ENCODE measurements at places on chromosomes 1 and 21.
A peak's percentile ranks its signal among the peaks of the same experiment; 100 is the strongest.

DNA sequence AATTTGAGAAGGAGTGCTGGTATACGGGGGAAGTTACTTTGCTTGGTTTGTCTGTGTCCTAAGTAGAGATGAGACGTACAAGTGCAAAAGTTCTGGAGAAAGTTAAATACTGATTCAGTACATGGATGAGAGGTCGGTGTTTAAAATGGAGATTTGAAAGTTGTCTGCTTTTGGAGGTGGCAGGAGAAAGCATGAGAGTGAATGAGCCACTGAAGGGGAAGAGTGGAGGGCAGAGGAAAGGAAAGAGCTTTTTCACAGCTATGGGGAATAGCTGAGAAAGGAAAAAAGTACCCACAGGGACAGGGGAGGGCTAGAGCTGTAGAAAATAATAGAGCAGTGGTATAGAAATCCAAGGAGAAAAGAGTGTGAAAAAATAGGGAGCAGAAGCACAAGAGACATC, 18.1 kb upstream of the CGN start:
- no peak for DNase-seq

DNA sequence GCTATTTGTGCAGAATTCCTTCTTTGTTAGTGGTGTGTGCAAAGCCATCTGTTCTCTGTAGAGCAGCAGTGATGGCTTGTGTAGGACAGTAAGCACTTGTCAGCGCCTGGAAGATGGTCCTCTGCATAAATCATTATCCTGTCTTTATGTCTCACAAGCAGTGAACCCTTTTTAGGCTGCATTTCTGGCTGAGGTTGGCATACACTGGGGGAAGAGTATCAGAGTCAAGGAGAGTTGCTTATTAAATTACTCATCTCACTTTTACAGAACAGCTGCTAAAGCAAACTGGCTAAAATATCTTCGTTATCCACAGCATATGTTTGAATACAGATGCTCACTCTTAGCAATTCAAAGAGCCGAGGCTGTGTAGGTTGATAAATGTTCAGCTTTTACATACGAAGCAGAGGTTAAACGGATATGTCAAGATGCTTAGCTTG, 54.6 kb upstream of the NCAM2 start:
- no peak for DNase-seq

DNA sequence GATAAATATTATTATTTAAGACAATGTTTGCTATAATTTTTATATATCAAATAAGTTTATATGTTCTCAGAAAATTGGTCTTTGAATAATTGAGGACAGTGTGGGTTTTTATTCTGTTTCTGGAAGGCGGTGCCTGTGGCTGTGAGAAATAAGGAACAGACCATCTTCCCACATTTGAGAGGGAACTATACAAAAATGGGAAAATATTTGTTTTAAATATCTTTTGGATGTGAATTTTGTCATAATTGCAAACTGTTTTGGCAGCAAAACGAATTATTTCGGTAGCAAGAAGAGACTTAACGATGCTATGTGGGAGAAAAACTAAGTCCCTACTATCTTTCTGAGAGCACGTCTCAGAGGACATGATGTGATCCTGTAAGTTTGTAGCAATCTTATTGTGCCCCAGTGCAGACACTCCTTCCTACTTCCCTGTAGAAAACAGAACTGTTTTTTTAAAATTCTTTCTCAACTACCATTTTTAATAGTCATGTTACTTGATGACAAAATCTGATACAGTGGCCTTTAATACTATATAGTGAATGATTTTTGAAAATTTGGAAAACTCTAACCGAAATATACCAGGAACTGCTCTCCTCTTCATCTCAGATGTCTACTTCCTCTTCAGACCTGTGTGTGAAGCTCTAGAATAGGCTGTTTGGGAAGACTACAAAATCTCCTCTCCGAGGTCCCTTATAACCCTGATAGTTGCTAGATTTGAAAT, 25.4 kb downstream of the PTPRC start:
- no peak for DNase-seq

DNA sequence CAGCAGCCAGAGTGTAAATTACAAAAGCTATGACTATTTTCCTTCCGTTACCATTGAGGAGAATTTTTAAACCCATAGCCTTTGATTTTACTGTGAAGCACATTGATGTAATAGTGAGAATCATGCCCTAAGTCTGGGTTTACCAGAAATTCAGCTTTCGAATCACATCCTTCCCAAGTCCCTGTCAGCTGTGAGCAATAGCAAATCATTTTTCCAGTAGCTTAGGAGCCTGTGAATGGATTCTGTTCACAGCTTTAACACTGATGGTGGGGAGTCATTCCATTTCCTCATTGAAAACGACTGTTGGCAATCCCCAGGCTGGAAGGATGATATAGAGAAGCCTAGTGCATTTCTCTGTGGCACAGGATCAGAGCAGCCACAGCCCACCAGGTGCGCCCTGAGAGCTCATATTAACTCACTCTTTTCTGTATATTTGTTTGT, 82.2 kb upstream of the C1orf105 start:
- DNase-seq, result no peak

DNA sequence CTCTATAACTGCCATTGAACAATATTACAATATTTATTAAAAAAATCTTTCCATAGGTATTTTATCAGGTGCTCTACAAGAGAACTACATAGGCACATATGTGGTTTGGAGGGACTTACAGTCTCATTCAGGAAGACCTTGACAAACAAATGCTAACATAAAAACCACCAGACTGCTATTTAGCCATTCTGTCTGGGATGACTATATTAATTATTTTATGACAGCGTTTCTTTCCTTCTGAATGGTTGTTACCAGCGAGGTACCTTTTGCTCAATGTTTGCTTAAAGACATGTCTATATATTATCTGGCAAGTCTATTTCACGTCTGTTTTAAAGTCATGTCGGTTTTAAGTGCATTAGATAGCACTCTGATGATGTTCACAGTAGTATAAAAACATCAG, 69.7 kb downstream of the RUNX1 start:
- DNase-seq, result no peak

DNA sequence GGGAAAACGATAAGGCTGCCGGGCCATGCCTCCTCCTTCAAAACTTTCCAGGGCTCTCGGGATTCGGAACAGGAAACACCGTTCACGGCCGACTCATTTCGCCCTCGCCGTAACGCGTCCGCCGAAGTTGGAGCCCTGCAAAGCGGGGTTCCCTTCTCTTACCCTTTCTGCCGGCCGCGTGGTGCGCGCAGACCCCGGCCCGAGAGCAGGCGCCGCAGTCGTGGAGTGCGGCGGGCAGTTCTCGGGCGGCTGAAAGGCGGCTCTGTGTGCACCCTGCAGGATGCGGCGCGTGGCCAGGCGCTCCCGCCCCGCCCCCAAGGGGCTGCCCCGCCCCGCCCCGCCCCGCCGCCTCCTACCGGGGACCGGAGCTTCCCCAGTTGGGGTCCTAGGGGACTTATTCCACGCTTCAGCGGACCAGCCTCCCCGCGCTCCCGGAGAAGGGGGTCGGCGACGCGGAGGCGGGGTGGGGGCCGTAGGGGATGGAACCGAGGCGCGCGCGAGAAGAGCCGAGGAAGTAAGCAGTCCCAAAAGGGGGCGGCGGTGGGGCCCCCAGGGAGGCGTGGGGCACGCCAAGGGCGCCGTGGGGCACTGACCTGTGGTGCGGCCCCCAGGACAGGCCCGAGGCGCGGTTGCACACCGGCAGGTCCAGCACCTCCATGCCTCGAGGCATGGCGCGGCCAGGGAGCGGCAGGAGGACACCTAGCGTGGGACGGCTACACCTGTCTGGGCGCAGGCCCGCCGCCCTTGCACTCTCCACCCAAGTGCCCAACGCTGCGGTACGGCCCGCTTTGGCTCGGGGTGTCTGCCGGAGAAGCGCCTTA, at the start of gene MCOLN2:
TSS of gene MCOLN2 (minus strand) at position 268 of the 821 bp plus-strand sequence. CDS start at position 27, 241 bp downstream.
- peak; percentile 89 for DNase-seq

DNA sequence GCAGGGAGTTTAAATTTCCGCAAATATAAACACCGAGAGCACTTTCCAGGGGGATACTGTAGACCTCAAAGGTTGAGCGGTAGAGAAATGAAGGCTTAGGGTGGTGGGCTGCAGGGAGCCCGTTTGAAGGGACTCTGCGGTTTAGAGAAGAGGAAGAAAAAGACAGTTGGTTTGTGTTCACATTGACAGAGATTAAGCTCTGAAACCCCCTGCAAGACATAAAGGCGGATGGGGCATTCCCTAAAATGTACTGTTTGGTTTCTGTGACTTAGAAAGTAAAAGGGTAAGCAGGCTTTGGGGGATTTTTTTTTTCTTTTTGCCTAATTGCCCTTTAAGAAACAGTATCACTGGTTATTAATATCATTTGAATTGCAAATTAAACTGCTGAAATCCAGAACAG, 1.3 kb downstream of the KAZN start:
- DNase-seq, result peak; percentile 69

- DNase-seq, result no peak
These were observed 41.8 kb upstream of the RCOR3 start for GRCh38 chr1:211217392-211217791.

DNA sequence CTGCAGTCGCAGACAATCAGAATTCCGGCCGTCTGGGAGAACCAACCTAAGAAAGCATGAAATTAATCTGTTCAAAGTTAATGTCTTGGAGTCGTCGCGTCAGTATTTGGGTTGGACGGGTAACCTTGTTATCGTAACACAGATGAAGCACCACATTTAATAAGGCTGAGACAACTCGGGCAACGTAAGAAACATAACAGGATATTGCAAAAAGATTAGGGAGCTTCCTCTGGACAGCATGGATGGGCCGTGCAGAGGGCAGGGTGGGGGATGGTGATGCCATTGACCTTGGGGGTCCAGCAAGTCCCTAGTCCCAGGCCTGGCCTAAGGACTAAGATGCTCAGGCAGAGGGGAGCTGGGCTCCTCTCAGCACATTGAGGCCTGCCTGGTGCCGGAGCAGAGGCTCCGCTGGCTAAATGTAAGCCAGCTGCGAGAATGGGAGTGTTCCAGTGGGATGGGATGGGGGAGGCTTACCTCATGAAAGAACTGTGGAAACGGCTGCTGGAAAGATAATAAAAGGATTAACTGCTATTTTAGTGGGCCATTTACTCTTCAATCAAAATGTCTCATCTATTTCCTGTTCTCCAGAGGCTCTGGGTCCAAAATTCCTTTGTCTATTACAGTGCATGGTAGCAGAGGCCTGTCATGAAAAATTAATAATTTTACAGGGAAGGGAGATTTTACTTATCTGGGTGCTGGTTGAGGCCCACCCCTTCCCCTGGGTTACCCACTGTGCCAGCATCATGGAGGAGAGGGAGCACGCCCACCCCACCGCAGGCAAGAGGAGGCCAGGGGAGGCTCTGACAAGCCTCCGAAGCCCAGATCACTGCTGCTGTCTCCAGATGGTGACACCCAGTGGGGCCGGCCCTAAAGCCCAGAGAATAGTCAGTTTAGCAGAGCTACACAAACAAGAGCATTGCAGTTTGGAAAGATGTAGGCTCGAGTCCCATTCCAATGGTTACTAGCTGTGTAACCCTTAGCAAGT, 131.6 kb downstream of the DMRTB1 start:
- DNase-seq, result no peak

GRCh38 chr1:230376296-230376695, 49.8 kb downstream of the PGBD5 start:
- DNase-seq, result no peak

DNA sequence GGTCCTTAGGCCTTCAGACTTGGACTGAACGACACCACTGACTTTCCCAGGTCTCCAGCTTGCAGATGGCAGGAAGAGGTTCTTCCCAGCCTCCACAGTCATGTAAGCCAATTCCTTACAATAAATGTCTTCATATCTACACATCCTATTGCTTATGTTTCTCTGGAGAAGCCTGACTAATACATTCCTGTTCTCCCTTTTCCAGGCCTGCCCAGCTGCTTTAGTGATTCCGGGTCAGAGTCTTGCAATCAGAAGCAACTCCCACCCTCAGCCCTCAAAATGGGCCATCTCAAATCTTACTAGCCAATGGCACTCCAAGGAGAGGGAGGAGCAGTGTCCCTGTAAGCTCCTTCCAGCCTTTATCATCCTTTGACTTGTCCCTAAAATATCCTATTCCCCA, 16.4 kb upstream of the CPT2 start:
- no peak for DNase-seq

GRCh38 chr21:41967708-41968107, 13.9 kb upstream of the C2CD2 start:
- DNase-seq, result peak; percentile 15
